Hematopoietic multipotent progenitor cell treated with erythropoietin and hydrocortisone succinate and interleukin-3 and kit ligand, for 6 days (in vitro differentiated cells): ENCODE measurements at places on chromosomes 11 and 22.

DNA sequence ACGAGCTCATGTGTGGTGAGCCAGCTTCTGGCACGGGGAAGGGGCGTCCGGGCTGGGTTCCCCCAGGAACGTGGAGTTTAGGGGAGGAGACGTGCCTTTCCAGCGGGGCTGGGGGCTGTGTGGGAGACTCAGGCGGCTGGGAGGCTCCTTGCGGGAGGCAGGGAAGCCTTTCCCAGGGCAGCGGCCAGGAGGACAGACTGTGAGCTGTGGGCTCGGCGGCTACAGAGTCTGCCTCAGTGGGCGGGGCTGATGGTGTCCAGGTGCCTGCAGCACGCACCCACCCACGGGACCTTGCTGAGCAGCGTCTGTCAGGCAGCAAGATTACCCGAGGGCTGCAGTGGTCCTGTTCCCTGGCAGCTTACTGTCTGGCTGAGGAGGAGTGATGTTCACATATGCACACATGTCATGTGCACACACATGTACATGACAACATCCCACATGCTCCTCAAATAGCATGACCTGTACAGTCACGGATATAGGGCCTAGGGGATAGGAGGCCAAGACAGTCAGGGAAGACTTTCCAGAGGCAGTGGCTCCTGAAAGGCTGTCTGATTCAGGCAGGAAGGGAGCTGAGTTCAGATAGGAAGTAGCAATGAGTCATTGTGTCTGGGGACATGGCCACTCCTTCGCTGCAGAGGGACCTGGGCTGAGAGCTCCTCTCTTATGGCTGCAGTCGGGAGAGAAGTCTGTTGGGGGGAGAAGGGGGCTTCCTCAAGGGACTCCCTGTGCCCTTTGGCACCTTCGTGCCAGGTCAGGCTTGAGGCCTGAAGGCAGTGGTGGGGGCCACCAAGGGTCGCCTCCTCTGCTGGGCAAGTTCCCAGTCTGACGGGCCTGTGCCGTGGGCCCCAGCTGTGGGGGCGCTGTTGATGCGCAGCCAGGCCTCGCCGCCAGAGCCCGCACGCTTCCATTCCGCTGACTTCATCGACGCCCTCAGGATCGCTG, 23.3 kb upstream of the PPP6R3 start:
- DNase-seq: peak; percentile 37

- no peak for DNase-seq
Observed at GRCh38 chr11:26621132-26621531, 49.1 kb upstream of the MUC15 start.

- no peak for DNase-seq
Observed at GRCh38 chr11:92224407-92225124, at the start of gene FAT3. FAT3 (plus strand) TSS chr11:92224818; CDS start chr11:92352113, 127,295 bp downstream.

- DNase-seq: no peak
Observed at GRCh38 chr11:85988780-85989179, 80.1 kb downstream of the PICALM start.

- DNase-seq: no peak
Observed at GRCh38 chr11:69819541-69820070, 390 bp upstream of the FGF3 start.

GRCh38 chr11:85652786-85653447, 5.2 kb downstream of the TMEM126A start:
- DNase-seq: peak; percentile 51

- peak; percentile 14 for DNase-seq
Observed at GRCh38 chr11:21810650-21811049, 382.2 kb upstream of the ANO5 start.

DNA sequence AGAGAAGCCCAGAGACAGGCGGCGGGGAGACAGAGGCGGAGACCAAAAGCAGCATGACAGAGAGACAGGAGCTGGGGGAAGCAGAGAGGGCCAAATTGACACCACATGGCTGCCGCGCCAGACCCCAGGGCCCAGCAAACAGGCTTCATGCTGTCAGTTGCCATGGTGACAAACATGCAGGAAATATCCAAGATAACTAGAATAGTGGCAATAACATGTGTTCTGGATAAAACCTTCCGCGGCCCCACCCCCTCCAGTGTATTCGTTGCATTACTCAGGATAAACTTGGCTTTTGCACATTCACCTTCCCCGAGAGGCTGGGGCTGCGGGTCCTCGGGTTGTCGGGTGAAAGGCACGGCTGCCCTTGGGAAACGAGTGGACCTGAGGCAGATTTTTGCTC, 49.9 kb upstream of the CDON start:
- DNase-seq: no peak

DNA sequence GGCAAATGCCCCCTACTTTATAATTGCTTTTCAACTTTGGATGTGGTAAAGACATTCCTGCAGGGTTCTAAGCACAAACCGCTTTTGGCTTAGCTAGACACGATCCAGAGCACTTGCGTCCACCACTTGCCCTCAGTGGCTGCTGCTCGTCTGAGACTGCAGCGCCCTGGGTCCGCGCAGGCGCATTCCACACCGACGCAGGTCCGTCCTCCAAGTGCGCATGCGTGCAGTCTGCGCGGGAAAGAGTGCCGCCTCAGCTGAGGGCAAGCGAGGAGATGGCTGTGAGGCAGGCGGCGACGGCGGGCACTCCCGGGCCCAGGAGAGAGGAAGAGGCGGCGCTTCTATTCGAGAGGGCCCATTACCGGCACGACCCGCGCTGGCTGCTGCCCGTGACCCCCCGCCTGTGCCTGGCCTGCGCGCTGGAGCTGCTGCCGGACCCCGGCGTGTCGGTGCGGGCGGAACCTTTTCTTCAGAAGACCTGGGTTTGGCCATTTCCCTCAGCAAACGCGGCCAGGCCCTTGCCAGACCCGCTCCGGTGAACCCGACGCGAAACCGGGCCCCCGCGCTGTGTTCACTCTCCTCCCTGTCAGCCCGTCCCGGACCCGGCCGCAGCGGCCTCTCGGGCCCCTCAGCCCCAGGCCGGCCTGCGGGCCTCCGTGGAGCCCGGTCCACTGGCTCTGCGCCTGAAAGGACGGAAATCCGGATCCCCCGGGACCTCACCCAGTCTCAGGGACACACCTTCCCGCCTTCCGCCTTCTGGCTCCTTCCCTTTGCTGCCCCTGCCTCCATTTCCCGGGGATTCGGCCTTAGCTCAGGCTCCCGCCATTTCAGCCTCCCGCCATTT, at the start of gene MEI1:
TSS of gene MEI1 (plus strand) at position 240 of the 844 bp plus-strand sequence. CDS start at position 276, 36 bp downstream.
- peak; percentile 93 for DNase-seq

- DNase-seq: no peak
Observed at GRCh38 chr22:28547132-28547842, 132.4 kb downstream of the TTC28 start.

- no peak for DNase-seq
Observed at GRCh38 chr11:32796425-32796824, 2.0 kb upstream of the CCDC73 start.

DNA sequence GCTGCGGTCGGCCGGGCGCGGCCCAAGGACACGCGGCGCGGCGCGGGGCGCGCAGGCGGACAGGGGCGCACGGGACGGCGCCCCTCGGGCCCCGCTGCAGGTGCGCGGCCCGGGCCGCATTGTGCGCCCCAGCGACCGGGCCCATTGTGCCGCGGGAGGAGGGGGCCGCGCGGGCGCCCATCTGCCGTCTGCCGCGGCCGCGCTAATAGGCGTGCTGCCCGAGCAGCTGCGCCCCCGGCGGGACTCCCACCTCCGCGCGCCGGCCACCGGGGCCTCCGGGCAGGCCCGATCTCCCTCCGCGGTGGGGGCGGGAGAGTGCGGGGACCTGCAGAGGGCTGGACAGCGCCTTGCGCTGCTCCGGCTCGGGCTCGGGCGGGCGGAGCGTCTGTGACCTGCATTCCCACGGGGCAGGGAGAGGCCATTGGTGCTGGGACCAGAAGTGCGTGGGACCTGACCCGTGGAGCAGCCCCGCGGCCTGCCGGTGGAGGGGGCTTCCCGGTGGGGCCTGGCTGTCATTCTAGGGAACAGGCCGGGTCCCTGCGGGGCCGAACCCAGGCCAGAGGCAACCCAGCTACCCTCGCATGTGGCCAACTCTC, 933 bp downstream of the BRSK2 start:
- DNase-seq: no peak

DNA sequence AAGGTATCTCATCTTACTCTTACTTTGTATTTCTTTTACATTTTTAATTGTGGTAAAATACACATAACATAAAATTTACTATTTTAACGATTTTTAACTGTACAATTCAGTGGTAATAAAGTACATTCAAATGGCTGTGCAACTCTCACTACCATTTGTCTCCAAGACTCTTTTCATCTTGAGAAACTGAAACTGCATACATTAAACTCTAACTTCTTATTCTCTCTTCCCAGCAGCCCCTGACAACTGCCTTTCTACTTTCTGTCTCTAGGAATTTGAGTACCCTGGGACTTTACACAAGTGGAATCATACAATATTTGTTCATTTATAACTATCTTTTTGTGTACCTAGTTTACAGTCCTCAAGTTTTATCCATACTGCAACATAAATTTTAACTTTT, 725.8 kb upstream of the KIRREL3 start:
- DNase-seq: no peak

- peak; percentile 34 for DNase-seq
Observed at GRCh38 chr11:66071381-66071801, 1.3 kb downstream of the PACS1 start.

GRCh38 chr11:12177739-12178338, 67.4 kb downstream of the MICAL2 start:
- DNase-seq: peak; percentile 38

GRCh38 chr11:2770096-2770751, 70.4 kb upstream of the KCNQ1OT1 start:
- DNase-seq: no peak

DNA sequence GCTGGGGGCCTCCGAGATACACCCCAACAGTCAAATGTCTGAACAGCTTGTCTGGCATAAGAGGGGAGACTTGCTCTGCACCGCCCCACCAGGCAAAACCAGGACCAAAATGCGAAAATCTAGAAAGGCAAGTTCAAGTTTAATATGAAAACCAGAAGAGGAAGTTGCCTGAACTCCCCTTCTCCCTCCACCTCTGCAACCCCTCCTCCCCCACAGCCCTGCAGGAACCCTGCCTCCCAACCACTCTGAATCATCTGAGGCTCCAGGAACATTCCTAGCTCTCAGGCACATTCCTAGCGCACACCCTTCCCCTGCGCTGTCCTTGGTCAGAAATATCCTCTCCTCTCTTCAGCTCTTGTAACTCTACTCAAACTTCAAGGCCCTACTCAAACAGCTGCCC, 36.7 kb downstream of the ISX start:
- no peak for DNase-seq

GRCh38 chr22:21589396-21589795, 21.9 kb downstream of the UBE2L3 start:
- DNase-seq: no peak

DNA sequence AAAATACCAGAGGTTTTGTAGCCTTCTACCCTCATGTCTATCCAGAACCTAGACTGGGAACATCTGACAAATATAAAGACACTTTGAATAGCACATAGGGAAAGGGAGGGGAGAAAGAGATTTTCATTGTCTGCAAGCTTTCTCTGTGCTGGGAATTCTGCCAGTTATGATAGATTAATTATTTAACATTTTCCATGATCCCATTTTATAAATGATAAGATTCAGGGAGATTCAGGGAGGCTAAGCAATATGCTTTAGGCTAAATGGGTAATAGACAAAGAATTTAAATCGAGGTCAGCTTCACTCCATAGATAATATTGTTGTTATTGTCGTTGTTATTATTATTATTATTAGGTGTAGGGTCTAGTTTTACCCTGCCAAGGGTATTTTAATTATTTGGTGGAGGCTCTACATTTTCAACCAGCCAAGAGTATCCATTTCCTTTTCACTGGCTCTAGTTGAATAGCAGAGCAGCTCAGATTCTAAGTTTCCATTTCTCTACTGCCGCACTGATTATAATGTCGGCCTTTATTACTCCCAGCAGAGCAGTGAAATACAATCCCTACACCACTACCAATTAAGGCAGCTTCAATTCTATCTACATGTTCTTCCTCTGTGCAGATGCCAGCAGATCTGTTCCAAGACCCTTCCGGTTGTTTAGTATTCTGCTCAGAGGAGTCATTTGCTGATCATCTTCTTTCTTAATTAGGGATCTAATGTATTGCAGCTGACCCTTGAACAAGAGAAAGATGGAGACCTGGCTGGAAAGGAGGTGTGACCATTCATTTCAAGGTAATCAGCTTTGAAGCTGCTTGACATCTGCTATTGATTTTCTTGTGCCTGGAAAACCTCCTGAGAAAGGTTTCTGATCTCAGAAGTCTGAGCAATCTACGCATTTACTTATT, 23.8 kb upstream of the SYN3 start:
- no peak for DNase-seq

GRCh38 chr11:120191058-120191457, 19.8 kb upstream of the OAF start:
- no peak for DNase-seq

DNA sequence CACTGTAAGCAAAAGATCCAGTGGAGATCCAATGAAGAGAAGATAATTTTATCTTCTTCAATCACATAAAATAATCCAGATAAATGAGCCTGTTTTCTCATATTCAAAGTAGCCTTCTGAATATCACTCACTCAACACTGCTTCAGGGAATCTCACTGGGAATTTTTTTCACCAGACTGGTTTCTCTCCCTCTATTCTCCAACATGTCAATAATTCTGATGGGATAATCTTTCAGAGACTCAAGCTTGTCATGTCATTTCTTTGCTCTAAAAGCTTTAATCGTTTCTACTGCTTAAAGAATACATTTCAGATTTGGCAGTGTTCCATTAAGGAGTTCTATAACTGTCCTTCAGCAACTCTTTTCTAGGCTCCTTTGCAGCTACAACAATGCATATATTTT, 16.3 kb downstream of the CNTN5 start:
- no peak for DNase-seq

DNA sequence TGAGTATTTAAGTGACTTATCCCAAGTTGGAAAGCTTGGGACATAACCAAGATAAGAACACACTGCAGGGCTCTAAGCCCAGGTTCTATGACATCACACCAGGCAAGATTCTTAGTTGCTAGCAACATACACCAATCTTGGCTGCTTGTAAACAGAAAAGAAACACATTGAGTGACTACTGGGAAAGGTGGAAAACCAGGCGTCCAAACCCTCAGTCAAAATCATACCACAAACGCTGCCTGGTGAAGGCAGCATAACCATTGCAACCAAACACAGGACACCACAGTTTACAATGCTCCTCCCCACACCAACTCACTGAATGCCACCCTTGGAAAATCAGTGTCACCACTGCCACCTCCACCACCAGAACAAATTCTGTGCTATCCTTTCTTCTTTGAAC, 379.9 kb downstream of the TTC28 start:
- DNase-seq: no peak

DNA sequence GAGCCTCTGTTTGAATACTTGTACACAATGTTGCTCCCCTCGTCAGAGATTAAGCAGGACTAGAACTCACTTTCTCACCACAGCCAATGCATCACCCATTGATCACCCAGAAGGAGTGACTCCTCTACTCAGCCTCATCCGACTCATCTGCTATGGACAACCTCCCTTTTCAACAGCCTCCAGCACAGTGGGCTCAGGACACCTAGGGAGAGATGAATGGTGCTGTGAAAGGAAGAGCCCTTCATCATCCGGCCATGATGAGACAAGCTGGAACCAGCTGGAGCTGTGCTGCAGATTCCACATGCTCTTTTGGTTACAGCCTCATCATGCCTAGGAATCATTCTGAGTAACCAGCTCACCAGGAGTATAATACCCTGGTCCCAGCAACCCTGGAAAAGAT, 15.5 kb downstream of the C11orf91 start:
- DNase-seq: no peak
